ENCODE measurements at places on chromosomes 5 and 9.

DNA sequence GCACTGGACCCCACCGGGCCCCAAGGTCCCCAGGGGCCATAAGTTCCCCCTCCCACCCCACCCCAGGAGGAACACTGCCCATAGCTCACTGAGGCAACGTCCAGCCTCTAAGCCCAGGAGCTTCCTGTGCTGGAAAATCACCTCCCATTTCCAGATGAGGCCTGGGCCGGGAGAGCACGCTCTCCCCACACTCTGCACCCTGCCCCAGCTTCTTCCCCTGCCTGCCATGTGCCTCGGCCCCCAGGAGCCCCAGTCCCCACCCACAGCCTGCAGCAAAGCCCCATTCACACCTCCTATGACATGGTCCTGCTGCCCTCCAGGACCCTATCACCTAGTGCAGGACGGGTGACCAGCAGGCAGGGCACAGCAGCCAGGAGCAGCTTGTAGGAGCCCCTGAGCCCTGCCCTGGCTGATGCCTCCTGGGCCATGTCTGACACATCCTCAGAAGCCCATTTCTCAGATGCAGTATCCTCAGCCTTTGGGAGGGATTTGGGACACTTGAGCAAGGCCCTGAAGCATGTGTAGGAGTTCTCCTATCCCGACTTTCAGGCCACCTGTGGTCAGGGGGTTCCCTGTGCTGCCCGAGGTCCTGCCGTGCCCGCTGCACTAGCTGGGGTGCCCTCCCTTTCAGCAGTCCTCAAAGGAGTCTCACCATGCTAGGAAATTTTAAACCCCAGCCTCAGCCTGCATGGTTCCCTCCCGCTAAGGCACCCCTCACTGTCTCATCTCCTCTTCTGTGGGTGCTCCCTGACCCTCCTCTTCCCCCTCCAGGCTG lies 119.4 kb upstream of the FOXD4L5 start:
- DNase-seq, result no peak

DNA sequence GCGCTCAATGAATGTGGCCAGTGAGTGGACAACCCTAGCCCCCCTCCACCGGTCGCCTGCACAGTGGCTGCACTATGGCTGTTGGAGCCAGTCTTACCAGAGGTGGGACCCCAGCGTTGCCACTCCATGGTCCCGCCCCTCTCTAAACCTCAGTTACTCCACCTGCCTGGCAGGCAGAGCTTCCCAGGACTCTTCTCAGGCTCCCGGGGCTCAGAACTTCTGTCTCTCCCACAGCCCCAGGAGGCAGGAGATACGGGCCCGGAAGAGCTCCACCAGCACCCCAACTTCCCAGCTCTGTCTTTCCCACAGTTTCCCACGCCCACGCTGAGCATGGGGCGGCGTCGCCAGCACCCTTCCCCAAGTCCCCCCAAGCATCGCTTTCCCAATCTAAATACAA lies 975 bp downstream of the RASGEF1C start:
- no peak for DNase-seq

- no peak for DNase-seq
These were observed 27.7 kb downstream of the RANBP3L start for GRCh38 chr5:36273809-36274526.

DNA sequence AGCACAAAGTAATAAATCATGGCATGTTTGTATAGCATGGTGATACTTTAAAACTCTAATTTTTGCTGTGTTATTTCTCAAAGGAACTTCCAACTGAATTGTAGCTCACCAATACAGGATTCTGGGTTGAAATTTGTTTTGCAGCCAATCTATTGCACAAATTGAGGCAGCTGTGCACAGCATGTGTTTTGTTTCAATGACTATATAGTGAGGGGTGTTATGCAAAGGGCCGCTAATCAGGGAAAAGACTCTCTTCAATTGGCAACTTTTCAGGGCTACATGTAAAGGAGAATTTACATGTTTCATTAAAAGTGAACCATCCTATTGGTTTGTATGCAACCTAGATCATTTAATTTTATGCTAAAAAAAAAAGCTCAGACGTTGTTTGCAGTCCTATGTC lies 44.6 kb downstream of the PLPPR1 start:
- DNase-seq, result no peak

- DNase-seq, result no peak
These were observed 145.6 kb downstream of the CNTLN start for GRCh38 chr9:17280350-17281012.

- DNase-seq, result no peak
These were observed 67.3 kb upstream of the STK32A start for GRCh38 chr5:147167529-147167928.

DNA sequence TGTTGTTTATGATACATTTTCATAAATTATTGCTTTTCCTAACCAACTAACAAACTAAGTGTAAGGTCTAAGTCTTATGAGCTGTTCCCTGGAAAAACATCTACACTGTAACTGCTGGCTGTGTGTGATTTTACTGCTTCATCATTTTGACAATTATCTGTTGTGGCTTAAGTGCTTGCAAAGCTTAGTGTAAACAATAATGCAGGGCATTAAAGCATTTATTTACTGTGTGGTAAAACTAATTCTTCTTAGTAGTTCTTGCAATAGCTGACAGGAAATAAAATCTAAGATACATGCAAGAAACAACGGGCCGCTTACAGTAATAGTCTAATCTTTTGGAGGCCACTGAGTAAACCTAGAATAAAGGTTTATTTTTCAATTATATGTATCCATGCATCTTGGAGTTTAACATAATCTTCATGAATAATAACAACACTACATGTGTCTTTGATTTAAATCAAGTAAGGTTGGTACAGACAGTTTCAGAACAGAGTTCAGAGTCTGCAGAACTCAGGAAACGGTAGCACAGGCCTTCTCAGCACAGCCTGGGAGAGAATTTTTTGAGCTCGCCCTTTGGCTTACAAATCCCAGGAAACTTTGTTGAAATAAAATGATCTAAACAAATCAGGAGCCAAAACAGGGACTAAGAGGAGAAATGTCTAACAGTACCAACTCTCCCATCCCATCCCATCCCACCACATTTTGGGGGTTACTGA lies 473.1 kb downstream of the NR2F1-AS1 start:
- no peak for DNase-seq

DNA sequence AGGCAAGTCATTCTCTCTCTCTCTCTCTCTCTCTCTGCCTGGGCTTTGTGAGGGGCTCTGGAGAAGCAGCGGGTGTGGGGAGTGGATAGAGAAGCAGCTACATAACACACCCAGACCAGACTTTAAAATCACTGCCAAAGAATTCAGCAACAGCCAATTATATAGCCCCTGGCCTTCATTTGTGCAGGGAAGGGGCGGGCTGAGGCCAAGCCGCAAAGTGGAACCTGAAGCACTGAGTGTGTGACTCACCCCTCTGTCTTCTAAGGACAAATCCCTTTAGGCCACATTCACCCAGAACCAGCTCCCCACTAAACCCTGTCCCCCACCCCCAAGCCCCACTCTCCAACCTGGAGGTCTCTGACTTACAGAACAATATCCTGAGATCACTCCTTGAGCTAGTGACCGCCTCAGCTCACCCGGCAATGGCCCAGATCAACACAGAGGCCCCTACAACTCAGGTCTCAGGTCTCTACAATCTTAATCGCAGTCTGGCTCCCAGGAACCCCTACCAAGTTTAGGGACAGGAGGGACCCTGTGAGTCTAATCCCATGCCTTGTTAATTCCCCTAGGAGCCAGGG lies 6.0 kb downstream of the B4GALT1 start:
- no peak for DNase-seq

- DNase-seq, result no peak
These were observed 410 bp downstream of the GLIPR2 start for GRCh38 chr9:36136894-36137391.

GRCh38 chr5:19902316-19902934 lies 85.6 kb downstream of the CDH18 start:
- no peak for DNase-seq

GRCh38 chr5:180519098-180519497 lies 24.9 kb downstream of the CNOT6 start:
- no peak for DNase-seq

DNA sequence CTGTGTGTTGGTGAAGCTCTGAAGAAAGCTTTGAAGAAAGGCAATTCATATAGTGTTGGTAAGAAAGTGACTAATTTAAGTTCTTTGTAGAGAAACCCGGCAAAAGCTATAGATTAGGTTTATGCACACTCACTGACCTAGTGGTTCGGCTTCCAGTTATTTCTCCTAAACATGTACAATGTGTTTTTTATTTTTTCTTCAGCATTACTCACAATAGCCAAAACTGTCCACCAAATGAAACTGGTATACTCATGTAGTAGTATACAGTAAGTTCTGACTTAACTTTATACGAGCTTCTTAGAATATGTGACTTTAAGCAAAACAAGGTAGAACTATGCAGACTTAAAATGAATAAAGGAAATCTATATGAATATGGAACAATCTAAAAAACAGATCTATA lies 44.8 kb downstream of the PJA2 start:
- no peak for DNase-seq

GRCh38 chr5:154206311-154206710 lies 15.8 kb downstream of the GALNT10 start:
- DNase-seq, result no peak

DNA sequence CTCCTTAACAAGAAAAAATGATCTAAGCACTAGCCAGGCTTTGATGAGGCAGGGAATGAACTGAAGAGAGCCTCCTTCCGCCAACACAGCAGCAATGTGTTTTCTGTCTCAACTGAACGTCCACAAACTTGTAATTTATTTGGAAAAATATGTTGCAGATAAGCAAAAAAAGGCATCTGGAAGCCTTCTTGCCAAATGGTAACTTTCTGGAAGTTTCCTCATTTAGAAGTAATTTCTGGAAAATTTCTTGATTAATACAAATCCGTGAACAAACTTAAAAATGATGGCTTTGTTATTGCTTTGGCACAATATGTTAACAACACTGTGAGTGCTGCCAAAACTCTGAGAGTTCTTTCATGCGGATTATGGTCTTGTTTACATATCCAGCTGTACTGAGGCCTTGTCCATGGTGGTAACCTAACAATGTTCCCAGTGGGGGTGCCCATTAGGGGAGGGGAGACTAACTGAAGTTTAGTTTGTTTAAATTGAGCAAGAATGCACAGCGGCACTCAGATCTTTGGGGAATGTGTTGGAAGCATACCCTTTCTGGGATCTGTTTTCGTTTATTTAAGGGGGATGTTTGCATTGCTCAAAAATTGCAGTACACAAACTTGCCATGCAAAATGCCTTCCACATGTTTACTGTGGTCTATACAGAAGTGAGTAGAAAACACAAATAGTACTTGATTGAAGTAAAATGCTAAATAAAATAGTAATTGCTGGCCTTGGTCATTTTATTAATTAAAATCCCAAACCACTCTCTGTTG lies 334.7 kb downstream of the NR2F1-AS1 start:
- no peak for DNase-seq

DNA sequence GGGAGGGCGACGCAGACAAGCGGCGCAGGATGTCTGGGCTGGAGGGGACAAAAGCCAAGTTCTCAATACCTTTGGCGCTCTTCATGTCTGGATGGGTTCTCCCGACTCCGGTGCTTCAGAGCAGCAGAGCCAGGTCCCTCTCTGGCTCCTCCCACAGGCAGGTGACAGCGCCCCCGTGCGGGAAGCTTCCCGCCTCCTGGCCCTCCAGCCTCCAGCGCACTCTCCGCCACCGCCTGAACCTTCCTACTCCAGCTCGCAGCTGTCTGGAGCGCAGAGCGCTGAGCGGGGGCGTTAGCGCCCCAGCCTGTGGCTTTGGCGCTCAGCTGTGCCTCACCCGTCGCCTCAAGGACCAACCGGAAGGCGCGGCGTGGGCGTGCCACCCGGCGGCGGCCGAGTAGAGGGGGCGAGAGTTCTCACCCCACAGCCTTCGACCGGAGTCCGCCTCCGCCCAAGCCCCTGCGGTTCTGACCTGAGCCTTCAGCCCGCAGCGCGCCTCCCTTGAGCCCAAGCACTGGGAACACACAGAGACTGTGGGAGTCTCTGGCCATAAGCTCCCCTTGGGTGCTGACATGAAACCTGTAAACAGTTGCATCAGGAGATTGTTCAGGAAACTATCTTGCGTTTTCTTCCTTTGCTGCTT lies at the start of gene SLCO4C1:
SLCO4C1 (minus strand) TSS at position 107 of the 640 bp plus-strand sequence; CDS start at position 85, 22 bp downstream.
- DNase-seq, result peak; percentile 33

DNA sequence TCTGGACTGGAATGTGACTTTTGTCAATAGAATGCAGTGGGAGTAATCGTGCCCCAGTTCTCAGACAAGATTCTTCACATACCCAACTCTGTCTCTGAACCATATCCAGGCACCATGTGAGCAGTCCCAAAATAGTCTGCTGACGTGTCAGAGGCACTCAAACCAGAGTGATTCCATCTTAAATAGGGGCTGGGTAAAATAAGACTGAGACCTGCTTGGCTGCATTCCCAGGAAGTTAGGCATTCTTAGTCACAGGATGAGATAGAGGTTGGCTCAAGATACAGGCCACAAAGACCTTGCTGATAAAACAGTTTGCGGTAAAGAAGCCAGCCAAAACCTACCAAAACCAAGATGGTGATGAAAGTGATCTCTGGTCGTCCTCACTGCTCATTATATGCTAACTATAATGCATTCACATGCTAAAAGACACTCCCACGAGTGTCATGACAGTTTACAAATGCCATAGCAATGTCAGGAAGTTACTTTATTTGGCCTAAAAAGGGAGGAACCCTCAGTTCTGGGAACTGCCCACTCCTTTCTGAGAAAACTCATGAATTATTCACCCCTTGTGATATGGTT lies 16.9 kb upstream of the PLCXD3 start:
- no peak for DNase-seq

DNA sequence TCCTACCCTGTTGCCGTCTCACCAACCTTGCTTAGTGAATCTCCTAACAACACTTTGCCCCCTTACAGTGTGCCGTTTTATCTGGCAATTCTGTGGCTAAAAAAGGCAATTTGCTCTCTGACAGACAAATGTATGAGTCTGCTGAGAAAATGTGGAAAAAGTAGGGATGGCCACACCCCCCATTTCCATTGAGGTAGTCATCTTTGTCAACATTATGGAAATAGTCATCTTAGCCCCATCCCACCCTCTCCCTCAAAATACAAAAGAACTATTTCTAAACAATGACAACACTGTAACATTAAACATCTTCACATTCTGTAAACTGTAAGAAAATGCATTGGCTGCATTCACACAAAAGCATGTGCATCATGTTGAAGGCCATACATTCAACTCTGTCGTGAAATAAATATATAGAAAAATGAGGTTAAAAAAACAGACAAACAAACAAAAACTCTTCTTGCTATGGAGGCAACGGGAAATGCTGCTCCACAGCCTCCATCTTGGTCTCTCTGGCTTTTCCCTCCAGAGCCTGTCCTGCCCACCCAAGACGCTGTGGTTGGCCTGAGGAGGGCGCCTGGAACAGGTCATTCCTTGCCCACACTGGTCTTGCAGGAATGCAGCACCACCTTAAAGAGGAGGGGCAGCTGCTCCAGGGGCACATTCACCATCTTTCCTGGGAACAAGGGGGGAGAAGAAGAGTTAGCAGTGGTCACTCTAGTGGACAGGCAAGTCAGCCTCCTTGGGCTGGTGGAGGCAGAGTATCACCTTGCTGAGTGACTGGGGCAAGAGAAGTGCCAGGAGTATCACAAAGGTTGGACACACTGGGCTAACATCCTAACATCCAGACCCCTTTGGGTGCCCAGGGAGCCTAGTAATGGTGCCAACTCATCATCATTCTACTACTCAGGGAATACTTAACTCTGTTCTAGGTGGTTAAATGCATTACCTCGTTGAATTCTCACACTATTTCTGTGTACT lies 15.2 kb upstream of the NR5A1 start:
- no peak for DNase-seq
